ENCODE measurements at places on chromosomes 2 and 18.

GRCh38 chr2:190831941-190832340 lies 48.7 kb upstream of the GLS start:
- no peak for DNase-seq

GRCh38 chr2:127739800-127740199 lies 38.5 kb downstream of the SFT2D3 start:
- no peak for DNase-seq

DNA sequence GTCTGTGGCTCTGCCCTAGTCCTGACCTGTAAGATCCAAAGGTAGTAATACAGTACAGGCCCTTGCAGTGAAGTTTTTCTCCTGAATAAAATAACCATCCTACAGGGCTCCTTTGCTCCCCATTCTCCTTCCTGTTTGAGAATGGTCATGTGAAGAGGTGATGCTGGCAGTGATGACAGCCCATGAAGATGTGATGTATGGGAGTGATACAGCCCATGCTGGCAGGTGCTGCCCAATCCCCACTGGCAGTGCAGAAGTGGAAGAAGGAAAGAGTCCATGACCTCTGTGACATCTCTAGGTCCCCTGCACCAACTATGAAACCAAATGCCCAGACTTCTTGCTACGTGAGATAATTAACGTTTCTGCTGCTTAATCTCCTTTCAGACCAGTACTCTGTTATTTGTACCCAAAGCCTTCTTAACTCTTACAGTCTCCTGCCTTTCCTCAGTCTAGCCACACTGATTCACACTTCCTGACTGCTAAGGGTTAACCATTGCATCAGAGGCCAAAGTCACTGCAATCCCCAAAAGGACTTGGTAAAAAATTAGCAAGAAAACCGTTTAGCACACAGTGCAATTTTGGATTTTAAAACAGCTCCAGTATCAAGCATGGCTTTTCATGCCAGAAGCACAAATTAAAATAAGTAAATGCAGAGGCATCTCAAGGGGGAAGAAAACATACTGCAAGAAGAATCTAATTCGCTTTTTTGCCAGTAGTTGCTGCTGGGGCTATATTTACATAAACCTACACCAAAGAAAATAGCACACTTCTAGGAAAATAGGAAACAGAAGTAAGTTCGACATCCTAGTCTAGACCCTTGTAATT lies 98.0 kb downstream of the STK39 start:
- no peak for DNase-seq

- peak; percentile 11 for DNase-seq
These were observed 123.8 kb downstream of the AKAIN1 start for GRCh38 chr18:5073026-5073944.

GRCh38 chr2:98027538-98027937 lies 31.8 kb upstream of the TMEM131 start:
- DNase-seq: no peak

- DNase-seq: no peak
These were observed 120.7 kb upstream of the CTAGE1 start for GRCh38 chr18:22538426-22538825.

- peak; percentile 86 for DNase-seq
These were observed 42.1 kb downstream of the BMP10 start for GRCh38 chr2:68828887-68829708.

- DNase-seq: no peak
These were observed 12.4 kb downstream of the EHD3 start for GRCh38 chr2:31246184-31246852.

GRCh38 chr2:44433895-44434294 lies 72.1 kb downstream of the CAMKMT start:
- no peak for DNase-seq

- no peak for DNase-seq
These were observed 57.5 kb upstream of the FN1 start for GRCh38 chr2:215493376-215493775.

DNA sequence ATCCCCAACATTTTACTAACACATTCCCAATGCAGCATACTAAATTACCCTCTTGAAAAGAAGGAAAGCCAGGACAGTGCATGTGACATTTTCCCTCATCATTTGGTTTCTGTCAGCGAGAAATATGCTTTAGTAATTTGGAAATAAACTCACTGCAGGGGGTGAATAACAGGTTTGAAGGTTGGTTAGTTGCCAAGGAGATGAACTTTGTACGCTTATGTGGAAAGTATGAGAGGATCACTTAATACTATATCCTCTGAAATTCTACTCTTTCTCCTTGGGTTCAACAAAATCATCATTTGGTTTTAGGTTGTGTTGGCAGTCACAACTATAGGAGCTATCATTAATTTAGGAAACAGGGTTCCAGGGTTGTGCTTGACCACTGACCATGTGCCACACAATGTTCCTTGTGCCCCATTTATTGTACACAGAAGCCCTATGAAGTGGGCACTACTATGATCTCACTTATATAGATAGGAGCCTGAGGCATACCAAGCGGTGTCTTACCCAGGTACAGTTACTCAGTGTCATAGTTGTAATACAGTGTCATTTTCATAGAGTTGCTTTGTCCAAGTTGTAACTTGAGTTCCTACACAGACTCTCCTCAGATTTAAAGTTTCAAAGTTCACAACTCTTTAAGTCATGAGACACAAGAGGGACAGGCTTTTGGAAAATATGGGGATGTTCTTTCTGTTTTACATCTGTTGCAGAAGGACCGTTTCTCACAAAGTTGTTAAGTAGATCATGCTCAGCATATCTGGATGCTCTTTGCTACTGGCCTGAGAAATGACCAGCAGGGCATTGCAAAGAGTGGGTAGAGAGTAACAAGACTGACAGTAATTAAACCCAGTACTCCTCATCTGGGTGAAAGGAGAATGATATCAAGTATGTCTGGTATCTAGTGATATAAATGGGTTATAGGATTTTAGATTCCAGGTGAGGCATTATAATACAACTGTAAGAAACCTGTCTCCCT lies 91.8 kb downstream of the MAP4K4 start:
- DNase-seq: no peak

- DNase-seq: peak; percentile 1
These were observed 43.1 kb downstream of the GPC1 start for GRCh38 chr2:240478346-240479110.

DNA sequence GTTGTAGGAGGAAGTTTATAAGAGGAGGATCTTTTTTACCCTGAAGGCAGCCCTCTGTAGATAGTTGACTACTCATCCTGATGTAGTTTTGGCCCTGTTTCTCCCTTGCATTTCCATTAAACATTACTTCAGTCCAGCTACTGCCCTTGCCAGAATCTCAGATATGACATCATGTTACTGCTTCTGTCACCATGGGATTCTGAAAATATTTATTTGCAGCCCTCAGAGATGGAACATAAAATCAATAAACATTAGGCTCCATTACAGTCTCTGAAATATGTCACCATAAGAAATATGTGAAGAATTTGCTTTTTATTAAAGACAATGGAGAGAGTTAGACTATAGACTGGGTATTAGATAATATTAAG lies 68.7 kb upstream of the STK39 start:
- DNase-seq: no peak

GRCh38 chr2:171180229-171180930 lies 19.7 kb upstream of the TLK1 start:
- DNase-seq: no peak

GRCh38 chr2:221958224-221958623 lies 340.6 kb downstream of the PAX3 start:
- DNase-seq: no peak

DNA sequence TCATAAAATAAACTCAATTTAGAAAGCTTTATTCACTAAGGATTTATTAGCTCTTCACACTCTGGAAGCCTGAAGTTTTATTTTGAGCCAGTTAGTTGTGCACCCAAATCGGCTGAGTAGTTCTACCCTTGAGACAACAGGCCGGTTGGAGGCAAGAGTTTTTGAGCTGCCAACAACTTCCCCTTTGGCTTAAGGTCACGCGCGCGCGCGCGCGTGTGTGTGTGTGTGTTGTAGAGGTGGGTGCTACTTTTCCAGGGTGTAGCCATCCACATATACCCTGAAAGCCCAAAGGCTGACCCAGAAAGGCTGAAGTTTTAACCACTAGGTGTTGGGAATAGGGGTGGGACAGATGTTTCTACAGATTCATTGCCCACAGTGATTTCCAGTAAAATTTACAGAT lies 150.2 kb upstream of the LHCGR start:
- no peak for DNase-seq
